ENCODE measurements at places on chromosomes 1 and 21.

GRCh38 chr1:115098979-115099692 is 9.8 kb upstream of the TSPAN2 start:
- no peak for DNase-seq

DNA sequence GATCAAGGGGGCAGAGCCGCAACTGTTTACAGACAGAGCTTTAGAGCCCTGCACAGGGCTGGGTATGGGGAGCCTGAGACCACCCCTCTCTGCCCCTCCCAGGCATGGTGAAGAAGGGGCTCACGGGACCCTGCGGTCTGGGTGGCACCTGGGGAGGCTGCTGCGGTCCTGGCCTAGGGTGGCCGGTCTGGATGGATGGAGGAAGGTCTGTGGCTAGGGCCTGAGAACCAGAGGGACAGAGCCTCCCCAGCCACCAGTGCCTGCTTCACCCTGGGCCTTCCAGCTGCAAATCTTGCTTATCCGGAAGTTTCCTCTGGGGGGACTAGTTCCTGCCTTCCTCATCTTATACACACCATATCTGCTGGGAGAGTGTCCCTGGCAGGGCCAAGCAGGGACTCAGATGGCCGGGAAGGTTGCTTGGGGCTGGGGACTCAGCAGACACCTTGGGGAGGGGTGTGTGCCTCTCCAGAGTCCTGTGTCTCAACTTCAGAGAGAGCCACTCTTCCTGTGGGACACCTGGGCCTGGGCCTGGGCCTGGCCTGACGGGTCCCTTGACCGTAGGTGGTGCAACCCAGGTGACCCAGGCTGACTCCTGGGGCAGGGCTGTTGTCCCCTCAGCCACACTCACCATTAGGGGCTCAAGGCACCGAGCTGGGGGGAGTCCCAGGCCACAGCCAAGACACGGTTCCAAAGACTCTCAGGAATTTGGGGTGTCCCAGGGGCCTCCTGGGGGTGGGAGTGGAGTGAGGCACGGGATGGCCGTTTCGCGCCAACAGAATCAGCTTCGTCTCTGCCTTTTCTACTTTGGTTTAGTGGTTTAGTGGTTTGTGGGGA is 52.0 kb upstream of the ACTRT2 start:
- DNase-seq: no peak

- DNase-seq: no peak
Measured at GRCh38 chr1:56491441-56491840, 87.9 kb downstream of the PLPP3 start.

DNA sequence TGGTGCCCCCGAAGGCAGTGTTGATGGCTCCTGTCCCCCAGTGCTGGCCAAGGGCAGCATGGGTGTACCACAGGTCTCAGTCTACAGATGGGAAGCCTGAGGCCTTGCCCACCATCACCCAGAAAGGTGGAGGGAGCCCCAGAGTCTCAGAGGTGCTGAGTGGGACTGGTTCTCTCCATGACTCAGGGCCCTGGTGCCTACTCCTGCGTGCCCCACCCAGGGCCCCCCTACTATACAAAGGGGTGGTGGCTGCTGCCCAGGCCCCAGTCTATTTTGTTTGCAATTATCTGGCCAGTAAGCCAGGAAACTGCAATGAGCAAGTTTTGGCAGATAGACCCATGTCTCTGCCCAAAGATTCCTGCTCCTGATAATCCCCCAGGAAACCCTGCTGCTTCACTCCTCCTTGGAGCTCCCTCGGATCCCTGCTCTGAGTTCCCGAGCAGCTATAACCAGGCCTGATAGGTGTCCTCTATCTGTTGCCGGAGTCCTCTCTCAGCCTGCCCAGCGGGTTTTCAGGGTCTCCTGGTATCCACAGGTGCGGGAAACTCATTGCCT is 41.7 kb downstream of the EDN2 start:
- DNase-seq: no peak

- DNase-seq: no peak
Measured at GRCh38 chr21:36733857-36734256, 34.9 kb downstream of the SIM2 start.

DNA sequence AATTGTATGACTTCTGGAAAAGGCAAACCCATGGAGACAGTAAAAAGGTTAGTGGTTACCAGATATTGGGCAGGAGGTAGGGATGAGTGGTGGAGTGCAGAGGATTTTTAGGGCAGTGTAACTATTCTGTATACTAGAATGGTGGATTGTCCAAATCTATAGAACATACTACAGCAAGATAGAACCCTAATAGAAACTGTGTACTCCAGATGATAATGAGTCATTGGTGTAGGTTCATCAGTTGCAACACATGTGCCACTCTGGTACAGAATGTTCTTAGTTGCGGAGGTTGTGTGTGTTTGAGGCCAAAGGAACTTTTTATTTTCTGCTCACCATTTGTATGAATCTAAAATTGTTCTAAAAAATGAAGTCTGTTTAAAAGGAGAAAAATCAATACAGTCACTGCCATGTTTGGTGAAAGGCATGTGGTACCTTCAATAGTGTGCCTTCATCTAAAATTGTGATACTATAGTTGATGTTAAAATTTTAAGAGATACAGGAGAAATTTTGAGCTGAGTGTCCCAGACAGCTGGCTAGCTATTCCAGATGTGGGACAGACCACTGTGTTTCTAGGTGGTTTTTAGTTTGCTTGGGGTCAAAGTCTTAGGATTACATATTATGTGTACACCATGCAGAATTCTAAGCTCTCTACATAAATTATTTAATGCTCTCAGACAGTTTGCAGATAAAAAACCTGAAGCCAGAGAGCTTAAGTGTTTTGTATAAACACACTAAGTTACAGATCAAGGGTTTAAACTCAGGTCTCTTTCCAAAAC is 150.5 kb downstream of the RPS6KC1 start:
- no peak for DNase-seq

- DNase-seq: no peak
Measured at GRCh38 chr1:47482786-47483185, 44.9 kb downstream of the FOXD2 start.

GRCh38 chr1:159746666-159747065 is 32.3 kb upstream of the CRP start:
- no peak for DNase-seq

- no peak for DNase-seq
Measured at GRCh38 chr1:39788426-39788757, 273 bp downstream of the BMP8B start.

Measured in stimulated activated CD4-positive, alpha-beta T cell treated with anti-CD3 and anti-CD28 coated beads, Interleukin-12 subunit alpha, Interleukin-12 subunit beta, amount 100 ng/mL, for 24 hours (primary cell).